ENCODE measurements at places on chromosomes 3 and 15.

DNA sequence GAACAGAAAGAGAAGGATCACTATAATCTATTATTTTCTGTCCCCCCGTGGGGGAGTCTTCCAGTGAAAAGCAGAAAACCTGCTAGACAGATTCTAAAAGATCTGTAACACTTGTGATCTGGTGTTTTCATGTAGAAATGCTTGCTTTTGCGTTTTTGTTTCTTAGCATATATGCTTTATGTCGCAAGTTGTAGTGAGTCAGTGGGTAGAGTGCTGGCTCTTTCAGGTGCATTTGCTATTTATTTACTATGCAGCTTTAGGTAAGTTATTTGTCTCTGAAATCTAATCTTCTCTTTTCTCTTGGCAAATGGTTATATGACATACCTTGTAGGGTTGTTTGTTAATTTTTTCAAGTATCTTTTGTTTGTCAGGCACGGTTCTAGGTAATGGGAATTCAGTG lies 9.4 kb downstream of the AKAP13 start:
- no peak for DNase-seq

DNA sequence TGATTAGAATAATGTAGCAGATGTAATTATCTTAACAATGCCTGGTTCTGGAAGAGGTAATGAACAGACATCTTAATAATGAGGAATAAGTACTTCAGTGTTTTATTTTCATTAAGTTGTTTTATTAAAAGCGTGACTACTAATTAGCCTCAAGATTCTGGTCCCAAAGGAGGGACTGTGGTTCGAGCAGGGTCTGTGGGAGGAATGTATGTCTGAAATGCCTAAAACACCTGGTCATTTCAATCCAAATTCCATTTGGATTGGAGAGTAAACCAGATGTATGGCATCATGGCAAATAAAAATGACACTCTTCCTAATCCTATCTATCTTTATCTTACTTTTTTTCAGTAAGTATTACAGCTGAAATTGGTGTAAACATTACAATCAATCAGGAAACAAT lies 243.2 kb downstream of the PDZRN3 start:
- no peak for DNase-seq

GRCh38 chr15:74817370-74817737 lies 4.7 kb downstream of the LMAN1L start:
- DNase-seq: no peak

GRCh38 chr15:73907035-73907408 lies 19.2 kb upstream of the LOXL1 start:
- no peak for DNase-seq

DNA sequence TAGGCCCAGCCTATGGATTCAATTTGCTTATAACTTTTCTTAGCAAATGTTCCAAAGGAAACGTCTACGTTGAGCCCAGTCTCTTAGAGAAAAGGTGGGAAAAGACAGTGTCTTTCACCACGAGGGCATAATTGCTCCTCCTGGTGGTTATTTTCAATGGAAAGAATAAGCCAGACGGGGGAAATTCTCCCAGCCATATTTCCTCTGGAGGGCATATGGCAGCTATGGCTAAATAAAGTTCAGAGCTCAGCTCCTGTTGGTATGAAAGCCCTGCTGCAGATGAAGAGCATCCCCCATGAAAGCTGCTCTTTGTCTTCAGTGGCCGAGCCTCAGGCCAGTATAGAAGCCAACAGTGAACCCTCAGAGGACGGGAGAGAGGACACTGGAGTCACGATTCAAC lies 297.9 kb downstream of the RYR3 start:
- no peak for DNase-seq

- no peak for DNase-seq
Measured at GRCh38 chr15:71316911-71317310, 201.6 kb downstream of the THSD4 start.

DNA sequence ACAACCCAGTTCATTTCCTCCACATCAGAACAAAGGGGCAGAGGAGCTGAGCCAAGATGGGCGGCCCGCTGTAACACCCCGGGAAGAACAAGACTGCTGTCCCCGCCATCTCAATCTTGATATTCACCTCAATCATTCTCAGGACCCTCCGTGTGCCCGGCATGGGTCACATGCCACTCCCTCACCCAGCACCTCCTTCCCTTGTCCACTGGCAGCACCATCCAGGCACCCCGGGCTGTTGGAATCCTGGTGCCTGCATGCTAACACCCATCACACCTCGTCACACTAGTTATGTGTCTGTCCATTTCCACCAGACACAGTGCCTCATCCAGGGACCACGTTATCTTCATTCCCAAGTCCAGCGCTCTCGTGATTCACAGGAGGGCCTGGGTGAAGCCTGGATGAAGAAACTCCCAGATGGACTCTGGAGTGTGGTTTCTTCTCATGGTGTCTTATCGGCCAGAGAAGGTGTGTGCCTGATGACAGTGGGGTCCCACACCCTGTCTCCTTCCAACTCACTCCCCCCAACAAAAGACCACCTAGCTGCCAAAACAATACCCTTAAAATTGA lies 16.7 kb downstream of the MEGF11 start:
- DNase-seq: no peak

DNA sequence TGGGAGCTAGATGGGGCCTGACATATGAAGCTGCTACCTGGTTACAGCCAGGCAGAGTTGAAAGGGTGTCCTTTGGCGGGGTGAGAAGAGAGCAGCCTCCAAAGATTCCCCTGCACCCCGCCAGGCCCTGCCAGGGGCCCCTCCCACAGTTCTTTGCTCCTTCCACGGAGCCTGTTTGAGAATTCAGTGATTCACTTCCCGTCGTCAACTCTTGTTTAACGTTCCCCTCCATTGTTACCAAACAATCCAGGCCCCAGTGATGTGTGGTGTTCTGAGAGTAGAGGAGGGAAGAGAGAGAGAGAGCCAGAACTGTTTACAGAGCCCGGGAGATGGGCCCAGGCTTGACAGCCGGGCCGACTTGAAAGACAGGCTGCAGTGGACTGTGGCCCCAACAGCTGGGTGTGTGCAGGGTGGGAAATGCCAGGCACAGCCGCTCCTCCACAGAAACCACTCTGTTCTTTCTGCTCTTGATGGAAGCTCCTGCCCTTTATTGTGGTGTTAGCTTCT lies 81.5 kb downstream of the SMAD3 start:
- no peak for DNase-seq

- DNase-seq: no peak
Measured at GRCh38 chr3:107870943-107871638, 219.7 kb downstream of the CD47 start.

DNA sequence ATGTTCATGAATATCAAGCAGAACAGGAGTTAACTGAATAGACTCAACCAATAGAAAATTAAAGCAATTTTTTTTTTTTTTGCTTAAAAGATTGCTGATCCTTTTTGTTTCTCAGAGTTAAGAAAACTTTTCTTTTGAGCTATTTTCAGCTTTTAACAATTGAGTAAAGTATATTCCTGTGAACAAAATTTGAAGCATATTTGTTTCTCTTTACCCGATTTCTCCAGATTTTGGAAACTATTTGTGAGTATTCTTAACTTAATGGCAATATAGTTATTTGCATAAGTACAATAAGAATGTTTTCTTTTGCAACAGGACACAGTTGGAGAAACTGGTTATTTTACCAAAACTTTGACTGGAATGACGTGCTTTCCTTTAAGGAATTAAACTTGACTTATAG lies 53.4 kb upstream of the C15orf39 start:
- no peak for DNase-seq

GRCh38 chr15:38868326-38869114 lies 303.9 kb upstream of the RASGRP1 start:
- no peak for DNase-seq

GRCh38 chr3:147572970-147573340 lies 163.8 kb downstream of the ZIC1 start:
- no peak for DNase-seq
